ENCODE measurements at places on chromosomes 3 and 15.

DNA sequence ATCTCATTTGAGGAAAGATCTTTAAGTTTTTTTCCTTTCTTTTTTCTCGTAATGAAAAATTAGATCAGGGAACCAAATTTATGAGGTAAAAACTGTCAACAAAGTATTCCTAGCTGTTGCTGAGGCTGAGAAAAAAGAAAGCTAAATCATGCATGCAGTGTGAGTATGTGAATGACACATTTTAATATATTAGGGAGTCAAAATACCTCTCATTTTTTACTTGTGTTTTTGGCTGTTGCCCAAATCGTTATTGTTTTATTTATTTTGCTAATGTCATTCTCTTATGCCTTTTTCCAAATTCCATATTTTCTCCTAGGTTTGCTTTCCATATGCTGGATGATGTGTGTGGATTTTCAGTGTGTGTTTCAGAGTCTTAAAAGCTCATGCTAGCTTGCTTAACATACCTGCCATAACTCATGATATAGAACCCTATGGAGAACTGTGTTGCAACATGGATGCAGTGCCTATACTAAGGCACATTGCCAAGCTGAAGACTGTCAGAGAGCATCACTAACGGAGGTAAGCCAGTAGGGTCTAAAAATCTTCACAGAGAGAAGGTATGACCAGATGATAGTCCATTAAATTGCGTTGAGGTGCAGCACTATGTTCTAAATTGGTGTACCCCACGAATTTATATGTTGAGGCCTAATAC lies 629.5 kb upstream of the KCNMB2 start:
- no peak for DNase-seq

DNA sequence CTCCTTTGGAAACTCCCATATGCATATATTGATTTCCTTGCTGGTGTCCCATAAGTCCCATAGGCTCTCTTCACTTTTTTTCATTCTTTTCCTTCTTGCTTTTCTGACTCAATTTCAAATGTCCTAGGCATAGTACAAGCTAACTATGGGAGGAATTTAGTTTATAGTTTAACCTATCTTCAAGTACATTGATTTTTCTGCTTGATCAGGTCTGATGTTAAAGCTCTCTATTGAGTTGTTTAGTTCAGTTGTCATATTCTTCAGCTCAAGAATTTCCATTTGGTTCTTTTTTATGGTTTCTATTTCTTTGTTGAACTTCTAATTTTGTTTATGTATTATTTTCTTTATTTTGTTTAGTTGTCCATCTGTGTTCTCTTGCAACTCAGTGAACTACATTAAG lies 121.3 kb upstream of the MNS1 start:
- DNase-seq: no peak

DNA sequence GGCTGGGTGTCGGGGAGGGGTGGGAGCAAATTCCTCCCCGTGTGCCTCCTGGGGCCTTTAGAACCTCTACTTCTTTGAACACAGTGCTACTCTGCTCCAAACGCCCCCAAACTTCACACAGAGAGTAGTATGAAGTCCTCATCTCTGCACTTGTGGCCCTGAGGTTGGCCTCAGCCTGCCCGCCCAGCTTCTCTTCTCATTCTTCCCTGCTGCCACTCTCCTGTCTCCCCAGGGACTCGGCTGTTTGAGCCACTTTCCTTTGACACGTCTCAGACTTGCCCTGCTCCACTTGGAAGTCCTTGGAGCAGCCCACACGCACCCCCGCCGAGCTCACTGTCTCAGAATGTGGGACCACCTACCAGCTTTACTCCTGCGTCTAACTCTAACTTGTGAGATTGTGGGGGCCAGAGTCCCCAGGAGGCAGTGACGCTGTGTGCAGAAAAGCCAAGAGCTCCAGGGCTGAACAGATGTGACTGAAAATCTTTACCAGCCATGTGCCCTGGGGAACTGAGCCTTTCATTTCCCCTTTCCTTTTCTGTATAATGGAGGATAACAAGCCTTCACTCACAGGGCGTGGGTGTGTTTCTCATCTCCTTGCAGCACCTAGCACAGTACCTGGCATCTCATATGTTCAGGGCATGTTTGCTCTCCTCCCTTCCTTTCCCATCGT lies 233.6 kb upstream of the CTDSPL start:
- DNase-seq: no peak

DNA sequence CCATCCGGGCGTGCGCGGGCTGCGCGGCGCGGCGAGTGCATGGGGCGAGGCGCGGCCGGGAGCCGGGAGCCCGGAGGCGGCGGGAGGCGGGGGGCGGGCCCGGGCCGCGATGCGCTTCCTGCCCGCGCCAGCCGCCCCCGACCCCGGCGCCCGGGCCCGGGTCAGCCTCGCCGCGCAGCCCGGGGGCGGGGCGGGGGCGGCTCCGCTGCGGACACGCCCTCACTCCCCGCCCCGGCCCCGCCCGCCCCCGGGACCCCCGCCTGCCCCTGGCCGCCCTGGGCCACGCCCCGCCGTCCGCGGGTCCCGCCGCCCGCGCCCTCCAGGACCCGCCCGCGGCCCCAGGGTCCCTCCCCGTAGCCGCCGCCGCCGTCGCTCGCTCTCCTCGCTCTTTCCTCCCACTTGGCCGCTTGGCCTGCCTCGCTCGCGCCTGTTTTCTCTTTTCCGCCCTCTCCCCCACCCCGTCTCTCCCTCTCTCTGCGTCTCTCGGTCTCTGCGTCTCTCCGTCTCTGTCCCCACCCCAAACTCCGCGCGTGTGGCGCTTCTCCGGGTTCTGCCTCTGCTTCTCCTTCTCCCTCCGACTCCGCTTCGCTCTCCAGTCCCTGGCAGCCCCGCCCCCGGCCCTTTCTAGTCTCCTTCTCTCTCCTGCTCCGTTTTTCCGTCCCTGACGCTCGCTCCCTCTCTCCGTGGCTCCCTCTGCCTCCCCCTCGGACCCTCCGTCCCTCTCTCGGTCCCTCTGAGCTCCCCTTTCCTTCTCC lies at the start of gene PLXND1:
PLXND1 (minus strand) TSS at position 41 of the 755 bp plus-strand sequence; CDS start at position 4, 37 bp downstream.
- DNase-seq: peak; percentile 21

DNA sequence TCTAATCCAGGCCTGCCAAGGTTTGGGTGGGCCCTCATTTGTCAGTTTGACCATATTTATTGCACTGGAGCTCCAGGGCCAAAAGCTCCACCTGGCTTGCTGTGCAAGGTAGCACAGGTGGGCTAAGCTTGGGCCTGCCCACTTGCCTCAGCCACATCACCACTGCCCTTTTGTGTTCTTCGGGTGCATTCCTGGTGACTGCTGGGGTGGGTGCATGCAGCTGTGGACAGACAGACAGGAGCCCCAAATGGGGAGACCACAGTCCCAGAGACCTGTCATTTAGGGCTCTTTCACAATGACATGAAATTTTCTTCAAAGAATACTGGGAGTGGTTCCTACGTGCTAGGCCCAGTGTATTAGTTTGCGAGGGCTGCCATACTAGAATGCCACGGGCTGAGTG lies 2.7 kb downstream of the MESP2 start:
- DNase-seq: no peak

DNA sequence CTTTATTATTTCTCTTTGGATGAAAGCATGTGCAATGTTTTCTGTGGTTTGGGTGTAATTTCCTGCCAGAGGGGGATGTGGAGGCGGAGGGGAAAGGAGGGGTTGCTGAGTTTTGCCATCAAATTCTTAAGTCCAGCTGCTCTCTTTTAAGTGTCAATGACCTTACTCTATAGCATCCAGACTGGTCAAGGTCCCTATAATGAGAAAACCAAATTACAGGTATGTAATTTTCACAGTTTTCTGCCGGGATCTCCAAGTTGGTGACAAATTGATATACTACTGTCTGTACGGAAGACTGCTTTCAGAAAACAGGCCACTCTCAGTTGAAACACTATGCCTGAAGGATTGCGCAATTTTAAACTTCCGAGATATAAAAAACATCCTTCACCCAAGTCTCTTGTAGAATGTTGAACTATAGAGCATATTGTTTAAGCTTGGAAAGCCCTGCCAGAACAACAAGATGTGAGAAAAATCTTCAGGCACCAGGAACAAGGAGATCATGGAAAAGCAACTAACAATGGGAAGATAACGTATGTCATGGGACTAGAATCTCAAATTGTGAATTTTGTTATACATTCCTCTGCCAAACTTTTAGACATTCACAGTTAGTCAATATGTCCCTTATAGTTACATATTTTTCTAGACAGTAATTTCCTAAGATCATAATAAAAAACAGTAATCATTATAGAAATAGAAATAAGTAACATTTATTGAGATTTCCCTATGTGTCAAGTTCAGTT lies 300.7 kb upstream of the SATB1 start:
- DNase-seq: peak; percentile 41

DNA sequence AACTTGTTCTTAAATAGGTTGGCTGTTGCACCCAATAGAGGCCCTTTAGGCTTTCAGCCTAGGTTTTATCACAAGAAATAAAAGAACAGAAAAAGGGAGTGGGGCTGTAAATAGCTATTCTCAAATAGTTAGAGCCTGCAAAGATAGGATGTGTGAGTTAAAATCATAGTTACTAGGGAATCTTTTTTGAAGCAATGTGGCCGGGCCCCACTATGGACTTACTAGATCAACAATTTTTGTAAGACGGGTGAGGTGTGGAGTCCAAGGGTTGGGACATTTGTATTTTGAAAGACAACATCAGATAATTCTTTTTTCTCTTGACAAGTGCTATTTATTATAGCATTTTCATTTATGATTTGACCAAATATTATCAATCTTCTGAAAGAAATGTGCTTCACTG lies 5.8 kb downstream of the NECTIN3 start:
- no peak for DNase-seq

DNA sequence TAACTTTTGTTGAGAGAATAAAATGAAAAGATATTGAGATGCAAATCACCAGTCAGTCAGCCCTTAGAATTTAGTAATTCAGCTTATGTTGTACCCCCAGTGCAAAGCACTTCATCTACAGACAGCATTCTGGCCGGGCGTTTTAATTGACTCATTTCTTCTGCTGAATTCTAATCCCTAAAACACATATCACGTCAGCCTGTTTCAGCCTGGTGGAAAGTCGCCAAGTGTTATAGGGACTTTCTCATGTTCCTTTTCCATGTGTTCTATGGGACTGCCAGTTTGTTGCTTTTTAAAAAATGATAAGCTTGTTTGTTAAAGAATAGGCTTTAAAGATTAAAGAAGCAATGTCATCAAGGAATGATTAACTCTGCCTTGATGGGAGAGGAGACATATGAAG lies 169.7 kb upstream of the BFSP2 start:
- DNase-seq: no peak

GRCh38 chr3:117450026-117450425 lies 740.4 kb downstream of the TUSC7 start:
- no peak for DNase-seq

DNA sequence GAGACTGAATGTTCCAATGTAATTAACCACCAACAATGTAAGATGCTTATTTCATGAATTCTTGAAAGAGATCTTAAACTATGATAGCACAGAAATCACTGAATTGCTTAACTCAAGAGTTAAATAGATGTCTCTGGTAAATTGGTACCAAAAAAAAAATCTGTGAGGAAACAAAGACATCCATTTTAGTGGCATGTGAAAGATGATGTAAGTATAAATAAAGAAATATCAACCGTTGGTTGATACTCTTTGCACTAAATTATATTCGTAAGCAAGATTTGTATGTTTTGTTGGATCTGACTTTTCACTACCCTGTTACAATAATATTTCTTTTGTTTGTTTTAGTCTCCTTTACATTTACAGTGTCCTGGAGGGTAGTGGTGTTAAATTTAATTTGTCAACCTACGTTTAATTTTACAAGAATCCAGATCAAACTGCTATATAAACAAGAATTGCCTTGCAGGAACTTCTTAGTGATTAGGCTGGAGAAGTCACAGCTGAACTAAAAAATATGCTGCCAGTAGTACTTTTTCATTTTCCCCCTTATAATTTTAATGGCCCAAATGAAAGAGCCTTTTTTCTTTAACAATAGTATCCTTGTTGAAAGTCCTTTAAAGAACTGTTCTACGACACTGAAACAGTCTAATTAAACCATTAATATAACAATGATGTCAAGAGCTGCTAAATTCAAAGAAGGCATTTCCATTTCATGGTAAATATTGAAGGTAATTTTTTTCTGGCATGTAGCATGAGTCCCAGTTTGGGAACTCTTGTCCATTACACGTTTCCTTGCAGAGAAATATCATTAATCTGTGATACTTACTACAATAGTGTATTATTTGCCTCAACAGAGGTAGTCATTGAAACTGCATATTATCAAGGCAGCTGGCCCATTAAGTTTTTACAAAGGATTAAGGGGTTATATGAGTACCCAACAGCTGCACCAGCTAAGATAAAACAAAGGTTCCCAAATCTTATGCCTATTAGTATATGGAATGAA lies 109.6 kb upstream of the PHLDB2 start:
- no peak for DNase-seq

GRCh38 chr15:96878129-96878528 lies 547.6 kb downstream of the NR2F2 start:
- no peak for DNase-seq

DNA sequence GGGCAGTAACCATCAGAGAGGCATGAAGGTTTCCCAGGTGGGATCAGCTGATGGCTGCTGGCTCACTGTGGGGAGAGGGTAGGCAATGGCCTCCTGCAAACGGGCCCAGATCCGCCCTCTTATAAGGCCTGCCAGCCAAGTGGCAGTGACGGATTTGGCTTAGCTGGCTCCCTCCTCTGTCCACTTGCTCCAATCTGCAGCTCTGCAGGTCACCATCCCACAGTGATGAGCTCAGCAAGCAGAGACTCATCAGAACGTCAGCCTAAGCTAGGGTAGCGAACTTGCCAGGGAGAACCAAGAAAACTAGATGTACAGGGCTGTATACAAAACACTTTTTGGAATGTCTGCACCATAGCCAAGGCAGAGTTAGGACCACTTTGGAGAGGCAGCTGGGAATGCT lies 62.8 kb upstream of the DCLK3 start:
- no peak for DNase-seq

DNA sequence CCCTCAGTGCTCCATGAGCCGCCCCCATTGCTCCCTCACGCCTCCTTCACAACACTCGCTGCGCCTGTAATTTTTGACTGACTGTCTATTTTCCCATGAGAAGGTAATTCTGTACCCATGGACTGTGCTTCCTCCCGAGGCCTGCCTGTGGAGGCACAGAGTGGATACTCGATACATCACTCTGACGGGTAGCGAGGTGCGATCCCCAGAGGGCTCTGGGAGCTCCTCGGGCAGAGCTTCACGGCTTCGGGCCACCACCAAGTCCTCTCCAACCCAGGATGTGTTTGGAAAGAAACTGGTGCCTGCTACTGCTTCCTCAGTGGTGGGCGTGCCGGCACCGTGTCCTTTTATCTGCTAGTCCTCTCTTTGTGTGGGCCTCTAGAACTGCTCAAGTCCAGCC lies 108.6 kb upstream of the DLG1 start:
- no peak for DNase-seq

DNA sequence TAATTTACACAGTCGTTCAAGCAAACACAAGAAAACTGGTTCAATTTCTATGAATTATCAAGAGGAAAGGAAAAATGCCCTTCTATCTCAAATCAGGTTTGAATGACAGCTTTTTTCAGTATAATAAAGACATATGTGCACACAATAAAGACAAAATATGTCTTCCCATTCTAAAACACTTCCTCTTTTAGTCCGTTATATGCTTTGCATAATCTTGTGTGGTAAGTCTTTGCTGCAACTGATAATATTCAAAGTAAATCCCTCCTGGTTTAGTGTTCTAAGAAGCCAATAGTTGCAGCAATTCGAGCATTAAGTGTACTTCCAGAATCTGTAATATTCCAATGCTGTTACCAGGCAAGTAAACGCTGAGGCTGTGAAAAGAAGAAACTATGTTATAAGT lies 43.7 kb upstream of the MAPKBP1 start:
- DNase-seq: no peak

Measured in stimulated activated CD4-positive, alpha-beta T cell treated with anti-CD3 and anti-CD28 coated beads, Interleukin-4, amount 100 ng/mL, for 24 hours (primary cell).